ENCODE measurements at places on chromosomes 2 and 18.

DNA sequence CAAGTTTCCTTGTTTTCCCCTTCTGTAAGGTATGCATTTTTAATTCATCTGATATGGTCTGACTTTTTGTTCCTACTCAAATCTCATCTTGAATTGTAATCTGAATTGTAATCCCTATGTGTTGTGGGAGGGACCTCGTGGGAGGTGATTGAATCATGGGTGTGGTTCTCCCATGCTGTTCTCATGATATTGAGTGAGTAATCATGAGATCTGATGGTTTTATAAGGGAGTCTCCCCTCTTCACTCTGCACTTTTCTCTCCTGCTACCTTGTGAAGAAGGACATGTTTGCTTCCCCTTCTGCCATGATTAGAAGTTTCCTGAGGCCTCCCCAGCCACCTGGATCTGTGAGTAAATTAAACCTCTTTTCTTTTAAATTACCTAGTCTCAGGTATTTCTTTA, 476.1 kb downstream of the LPIN1 start:
- no peak for DNase-seq

DNA sequence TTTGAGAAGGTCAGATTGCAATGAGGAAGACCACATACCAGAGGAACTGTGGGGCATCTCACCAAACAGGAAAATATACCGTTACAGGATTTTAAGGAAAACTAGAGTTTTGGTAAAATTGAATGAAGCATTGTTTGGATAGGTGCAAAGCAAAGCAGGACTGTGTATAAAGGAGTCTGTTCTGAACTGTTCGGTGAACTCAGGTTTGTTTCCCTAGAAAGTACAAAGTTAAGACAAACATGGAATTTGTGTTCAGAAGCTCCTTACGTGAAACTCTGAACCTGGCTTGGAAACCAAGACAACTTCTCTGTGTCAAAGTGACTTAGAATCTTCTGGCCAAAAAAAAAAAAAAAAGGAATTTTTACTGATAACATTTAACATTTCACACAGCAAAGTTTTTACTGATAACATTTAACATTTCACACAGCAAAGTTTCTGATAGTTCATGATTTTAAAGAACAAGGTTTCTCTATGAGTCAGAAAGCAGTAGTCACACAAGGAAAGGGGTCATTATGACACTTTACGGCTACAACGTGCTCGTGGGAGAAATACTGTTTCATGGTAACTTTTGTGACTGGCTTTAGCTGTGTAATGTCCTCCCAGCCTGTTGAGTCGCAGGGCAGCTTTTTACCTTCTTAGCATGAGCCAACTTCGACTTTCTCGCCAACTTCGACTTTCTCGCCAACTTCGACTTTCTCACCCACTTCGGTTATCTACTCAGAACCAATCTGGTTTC, 21.2 kb upstream of the TET3 start:
- no peak for DNase-seq

- no peak for DNase-seq
Measured at GRCh38 chr2:227818675-227819397, 5.2 kb downstream of the CCL20 start.

GRCh38 chr18:48884306-48884705, 66.5 kb downstream of the SMAD7 start:
- no peak for DNase-seq

DNA sequence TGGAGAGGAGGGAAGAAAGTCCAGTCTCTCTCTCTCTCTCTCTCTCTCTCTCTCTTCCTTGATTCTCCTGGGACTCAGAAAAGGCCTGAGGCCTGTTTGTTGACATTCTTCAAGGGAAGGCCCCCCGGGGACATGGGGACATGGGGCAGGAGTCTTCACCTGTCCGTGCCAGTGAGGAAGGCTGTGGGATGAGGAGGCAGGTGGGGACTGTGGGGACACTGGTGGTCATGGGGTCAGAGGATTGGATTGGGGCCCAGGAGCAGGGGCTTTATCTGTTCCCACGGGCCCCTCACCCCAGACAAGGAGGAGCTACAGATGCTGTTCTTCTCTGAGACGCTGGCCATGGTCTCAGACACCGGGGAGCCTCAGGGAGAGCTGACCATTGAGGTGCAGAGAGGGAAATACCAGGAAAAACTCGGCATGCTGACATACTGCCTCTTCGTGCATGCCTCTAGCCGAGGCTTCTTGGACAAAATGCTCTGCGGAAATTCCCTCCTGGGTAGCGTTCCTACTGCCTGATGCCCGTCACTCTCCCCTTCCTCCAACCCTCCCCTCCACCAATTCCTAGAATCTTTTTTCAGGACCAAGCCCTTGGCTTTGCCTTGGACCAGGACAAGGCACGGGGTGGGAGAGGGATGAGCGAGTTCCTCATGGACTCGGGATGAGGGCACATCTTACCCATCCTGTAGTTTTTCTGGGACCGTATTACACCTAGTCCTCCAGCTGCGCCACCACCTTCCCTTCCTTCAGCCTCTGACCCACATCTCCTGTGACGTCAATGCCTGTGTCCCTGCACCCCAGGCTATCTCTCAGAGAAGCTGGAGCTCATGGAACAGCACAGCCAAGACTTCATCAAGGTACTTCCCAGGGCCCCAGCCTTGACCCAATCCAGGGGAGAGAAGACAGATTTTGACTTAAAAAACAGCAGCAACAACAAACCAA, 850 bp downstream of the CATIP start:
- DNase-seq, result no peak

GRCh38 chr2:69356471-69356870, 30.6 kb downstream of the GFPT1 start:
- DNase-seq, result no peak

GRCh38 chr18:49025426-49025766, 74.6 kb upstream of the SMAD7 start:
- no peak for DNase-seq

GRCh38 chr2:46101557-46102220, 195.5 kb upstream of the EPAS1 start:
- DNase-seq, result no peak

GRCh38 chr2:207284556-207285472, 119.1 kb upstream of the KLF7 start:
- no peak for DNase-seq

GRCh38 chr2:214674278-214674677, 135.2 kb downstream of the BARD1 start:
- DNase-seq, result no peak

GRCh38 chr2:224999321-224999720, 42.9 kb downstream of the DOCK10 start:
- no peak for DNase-seq

- DNase-seq, result no peak
Measured at GRCh38 chr18:41828137-41828536, 126.9 kb upstream of the PIK3C3 start.

GRCh38 chr2:207871506-207871905, 101.8 kb upstream of the FZD5 start:
- DNase-seq, result no peak

DNA sequence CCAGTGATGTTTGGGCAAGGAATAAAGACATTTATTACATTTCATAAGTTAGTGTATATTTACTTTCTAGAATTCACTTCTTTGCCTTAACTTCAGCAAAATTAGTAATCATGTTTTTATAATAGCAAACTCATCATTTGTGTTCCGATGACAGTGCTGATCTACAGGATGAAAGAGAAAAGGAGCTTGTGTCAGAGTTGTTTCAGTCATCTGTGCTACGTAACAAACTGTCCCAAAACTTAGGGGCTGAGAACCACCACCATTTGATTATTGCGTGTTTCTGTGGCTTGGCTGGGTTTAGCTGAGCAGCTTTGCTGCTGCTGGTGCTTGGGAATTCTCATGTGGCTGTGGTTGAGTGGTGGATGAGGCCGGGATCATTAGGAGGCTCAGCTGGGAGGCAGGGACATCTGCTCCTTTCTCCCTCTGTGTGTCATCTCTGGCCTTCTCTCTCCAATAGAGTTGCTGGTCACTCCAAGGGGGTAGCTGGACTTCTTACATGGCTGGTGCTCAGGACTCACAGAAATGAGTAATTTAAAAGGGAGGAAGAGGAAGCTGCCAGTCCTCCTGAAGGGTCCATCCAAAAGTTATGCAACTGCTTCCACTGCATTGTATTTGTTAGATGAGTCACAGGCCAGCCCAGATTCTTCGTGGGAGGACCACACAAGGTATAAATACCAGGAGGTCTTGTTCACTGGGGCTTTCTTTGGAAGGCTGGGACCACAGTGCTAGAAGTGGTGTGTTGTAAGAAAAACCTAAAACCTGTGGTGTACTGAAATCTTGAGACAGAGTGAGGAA, 43.4 kb upstream of the HAAO start:
- no peak for DNase-seq

Measured in NCI-H1930 (cell line).